ENCODE measurements at places on chromosomes 1 and 21.

DNA sequence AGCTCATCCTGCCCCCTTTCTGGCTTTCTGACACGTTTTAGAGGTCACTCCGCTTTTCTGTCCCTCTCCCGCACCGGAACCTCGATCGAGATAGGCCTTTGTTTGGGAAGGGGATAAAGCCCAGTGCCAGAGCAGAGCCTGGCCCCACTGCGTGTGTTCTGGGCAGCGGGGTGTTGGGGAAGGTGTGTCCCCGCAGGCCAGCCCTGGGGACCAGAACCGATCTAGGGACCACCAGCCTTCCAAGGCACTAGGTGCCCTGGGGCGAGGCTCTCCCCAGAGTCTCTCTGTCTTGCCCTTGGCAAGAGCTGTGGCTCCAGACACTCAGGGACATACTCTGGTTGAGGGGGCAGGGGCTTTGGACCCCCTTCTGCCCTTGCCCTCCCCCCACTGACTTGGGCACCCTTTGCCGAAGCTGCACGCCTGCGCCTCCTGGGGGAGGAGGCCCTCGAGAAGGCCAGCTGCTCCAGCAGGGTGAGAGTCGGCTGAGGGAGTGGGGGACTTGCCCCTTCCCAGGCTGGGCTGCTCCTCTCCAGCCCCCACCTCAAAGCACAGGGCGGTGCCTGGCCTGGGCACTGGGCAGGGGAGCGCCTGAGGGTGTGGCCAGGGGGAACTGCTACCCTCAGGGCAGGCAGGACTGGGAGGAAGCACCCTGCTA is 16.4 kb downstream of the PRXL2B start:
- no peak for DNase-seq

DNA sequence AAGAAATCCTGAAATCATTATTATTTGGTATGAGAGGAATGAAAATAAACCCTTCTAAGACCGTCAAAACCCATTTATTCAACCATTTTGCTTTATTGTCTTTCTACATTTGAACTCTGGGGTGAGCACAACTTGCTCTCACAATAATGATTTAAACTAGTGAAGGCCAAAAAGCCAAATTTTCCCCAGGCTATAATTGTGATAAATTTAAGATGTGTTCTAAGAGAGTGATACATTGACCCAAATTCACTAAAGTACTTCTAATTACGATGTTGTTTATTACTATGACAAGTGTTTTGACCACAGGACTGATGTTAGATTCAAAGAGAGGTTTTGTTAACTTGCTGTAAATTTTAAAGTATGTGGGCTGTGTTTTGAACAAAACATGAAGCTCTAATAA is 670.9 kb upstream of the NR5A2 start:
- no peak for DNase-seq

GRCh38 chr1:100516857-100517256 is 21.1 kb upstream of the GPR88 start:
- DNase-seq: no peak

GRCh38 chr21:39221282-39221996 is 38.2 kb upstream of the PSMG1 start:
- no peak for DNase-seq

GRCh38 chr1:9426291-9426711 is 113.0 kb upstream of the SLC25A33 start:
- no peak for DNase-seq

- peak; percentile 94 for DNase-seq
These were observed 61.4 kb downstream of the OLFML2B start for GRCh38 chr1:161962091-161962887.

DNA sequence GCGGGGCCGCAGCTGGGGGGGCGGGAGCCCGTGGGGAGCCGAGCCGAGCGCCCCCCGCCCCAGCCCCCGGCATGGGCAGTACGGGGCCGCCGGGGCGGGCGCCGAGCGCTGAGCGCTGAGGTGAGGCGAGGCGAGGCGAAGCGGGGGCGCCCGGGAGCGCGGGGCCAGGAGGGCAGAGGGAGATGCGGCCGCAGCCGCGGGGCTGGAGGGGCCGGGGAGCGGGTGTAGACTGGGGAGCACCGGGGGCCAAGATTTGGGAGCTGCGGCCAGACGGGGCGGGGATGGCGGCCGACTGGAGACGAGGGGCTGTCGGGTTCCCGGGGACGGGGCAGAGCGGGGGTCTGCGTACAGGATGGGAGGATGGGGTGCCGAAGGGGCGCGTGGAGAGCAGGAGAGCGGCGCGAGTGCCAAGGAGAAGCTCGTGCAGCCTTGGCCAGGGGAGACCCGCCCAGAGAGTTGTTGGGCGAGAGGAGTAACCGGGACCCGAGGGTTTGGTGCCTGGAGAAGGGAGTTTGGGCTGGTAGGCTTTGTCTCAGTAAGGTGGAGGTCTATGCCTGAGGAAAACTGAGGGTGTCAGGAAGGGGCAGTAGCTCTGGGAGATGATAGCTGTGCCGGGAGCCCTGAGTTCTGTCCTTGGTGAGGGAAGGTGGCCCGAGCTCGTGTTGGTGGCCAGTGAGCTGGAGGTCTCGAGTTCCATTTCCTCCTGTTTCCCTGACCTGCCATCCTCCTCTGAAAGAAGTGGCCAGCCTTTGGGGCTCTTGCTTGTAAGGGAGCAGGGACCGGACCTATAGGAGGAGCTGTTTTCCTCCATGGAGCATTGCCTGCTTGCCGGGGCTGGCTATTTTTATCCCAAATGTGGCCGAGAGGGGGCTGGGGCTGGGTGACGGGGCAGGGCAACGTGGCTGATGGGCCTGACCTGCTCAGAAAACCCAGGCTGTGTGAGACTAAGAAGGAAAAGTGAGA is 539 bp downstream of the ATP8B2 start:
- peak; percentile 92 for DNase-seq

DNA sequence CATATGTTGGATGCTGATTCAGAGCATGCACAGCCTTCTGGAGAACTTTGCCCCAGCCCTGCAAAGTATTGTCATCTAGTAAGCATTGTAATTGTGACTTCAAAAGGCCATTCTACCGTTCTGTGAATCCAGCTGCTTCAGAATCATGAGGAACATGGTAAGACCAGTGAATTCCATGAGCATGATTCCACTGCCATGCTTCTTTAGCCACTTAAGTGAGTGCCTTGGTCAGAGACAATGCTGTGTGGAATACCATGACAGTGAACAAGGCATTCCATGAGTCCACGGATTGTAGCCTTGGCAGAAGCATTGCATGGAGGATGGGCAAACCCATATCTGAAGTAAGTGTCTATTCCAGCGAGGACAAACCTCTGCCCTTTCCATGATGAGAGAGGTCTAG is 123.7 kb downstream of the S1PR1 start:
- DNase-seq: no peak

DNA sequence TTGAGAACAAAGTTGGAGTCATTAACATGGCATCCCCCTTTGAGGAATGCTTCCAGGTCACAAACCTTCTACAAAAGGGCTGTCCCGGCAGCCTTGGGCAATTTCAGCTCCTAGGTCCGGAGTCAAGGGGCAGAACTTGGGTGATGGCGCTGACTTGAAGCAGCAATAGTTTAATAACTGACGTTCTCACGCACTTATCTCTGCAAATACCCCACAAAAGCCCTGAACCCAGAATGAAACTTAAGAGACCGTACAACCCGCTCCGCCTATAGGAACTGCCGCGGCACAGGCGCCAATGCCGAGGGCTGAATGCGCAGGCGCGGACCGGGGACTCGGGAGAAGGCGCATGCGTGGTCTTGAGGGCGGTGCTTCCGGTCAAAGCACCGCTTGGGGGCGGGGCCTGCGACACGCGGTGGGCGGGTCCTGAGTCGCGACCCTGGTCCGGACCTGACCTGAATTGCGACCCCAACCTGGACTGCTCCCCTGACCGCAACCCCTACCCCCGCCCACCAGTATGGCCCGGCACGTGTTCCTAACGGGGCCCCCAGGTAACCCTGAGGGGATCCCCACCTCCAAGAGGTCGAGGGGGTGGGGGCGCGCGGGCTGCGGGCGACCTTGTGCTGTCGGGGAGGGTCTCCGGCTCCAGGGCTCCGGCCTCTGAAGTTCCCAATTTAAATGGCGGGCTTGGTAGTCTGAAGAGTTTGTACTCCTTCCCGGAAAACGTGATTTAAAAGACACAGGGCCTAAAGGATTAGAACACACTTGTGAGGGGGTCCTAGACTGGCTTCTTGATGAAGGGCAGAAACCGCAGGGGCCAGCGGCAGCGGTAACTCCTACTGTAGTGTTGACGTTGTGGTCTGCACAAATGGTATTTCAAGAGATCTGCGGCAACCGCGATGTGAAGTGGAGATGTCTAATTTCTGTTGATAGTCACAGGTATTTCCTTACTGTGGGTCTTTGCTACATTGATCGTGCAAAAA is at the start of gene NTPCR:
Gene NTPCR, plus strand, starts transcription at position 415 of the 980 bp plus-strand sequence. Its CDS starts 100 bp downstream, at position 515.
- DNase-seq: peak; percentile 94

DNA sequence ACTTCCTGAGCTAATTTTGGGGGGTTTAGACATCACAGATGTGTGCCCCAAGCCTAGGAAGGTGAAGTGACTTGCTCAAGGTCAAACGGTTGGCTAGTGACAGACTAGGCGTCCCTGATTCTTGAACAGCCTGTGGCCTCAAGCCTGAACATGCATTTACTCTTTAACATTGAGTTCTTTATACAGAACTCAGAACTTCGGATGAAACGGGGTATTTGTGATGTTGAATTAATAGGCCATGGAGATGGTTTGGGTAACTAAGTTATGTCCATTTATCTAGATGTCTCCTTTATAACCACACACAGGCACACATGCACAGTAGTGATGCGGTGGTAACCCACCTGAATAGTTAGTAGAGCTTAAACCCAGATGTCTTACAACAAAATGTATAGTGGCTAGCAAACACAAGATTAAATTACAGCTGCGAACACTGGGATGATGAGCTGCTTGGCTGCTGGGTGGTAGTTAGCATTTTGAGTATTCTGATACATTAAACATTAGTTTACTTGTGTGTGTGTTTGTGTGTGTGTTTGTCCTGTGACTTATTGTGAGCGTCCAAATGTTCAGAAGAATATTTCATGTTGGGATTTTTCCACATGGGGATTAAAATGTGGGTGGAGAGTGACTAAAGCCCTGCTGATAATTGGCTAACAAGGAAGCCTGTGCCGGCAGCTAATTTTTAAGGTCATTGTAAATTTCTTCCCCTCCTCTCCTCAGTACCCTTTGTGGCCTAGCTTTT is 2.3 kb downstream of the ATP1A1 start:
- peak; percentile 21 for DNase-seq

DNA sequence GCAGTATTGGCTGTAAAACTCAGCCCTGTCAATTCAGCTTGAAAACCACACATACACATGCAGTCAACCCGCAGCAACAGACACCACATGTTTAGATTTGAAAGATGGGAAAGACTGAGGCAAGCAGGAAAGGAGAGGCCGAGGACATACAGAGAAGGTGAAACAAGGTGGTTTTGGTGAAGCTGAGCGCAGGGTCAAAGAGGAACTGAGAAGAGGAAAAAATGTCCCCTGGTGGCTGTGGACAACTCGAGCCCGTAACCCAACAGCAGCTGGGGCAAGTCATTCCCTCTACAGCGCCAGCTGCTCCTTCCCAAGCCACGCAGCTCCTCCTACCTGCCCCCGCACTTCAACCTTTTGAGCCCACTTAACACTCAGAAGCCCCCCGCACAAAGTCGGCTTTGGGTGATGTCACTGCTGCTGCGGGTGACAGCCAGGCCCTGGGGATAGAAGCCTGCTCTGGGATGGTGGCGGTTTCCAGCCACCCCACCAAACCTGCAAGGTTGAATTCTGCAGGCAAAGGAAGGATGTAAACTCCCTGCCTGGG is 63.0 kb downstream of the KCNN3 start:
- DNase-seq: no peak

- DNase-seq: no peak
These were observed 542.5 kb upstream of the PKN2 start for GRCh38 chr1:88141499-88142074.

- no peak for DNase-seq
These were observed 53.8 kb upstream of the TINAGL1 start for GRCh38 chr1:31522556-31522845.

- no peak for DNase-seq
These were observed 11.0 kb upstream of the WNT4 start for GRCh38 chr1:22153660-22154437.

DNA sequence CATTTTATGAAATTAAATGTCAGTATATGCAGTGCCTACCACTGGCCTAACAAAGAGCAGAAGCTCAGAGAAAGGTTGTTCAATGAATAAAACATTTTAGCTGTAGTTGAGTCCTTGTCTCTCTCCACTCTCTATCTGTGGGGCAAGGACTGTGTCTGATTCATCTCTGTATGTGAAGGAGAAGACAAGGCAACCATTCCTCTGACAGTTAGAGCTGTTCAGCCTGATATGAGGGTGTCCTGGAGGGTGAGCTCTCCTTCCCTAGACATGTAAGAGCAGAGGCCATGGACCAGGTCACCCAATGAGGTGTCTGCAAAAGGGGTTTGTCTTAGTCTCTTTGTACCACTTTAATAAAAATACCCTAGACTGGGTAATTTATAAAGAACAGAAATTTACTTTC is 4.5 kb upstream of the PDZK1IP1 start:
- DNase-seq: no peak

DNA sequence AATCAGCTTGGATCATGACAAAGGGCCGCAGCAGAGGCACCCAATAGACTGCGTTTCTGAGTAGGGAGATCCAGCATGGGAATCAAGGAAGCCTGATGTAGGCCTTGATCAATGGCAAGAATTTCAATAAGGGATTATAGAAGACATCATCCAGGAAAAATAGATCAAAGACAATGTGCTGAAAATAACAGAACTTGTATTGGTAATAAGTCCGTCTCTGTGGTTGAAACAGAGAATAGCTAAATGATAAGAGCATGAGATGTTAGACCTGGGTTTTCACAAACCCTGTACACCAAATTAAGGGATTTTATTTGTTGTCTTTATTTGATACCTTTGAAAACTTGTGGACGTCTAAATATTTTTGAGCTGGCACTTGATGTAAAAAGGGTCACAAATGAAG is 228.0 kb upstream of the SGIP1 start:
- no peak for DNase-seq

GRCh38 chr1:92125204-92125603 is 45.1 kb downstream of the BTBD8 start:
- DNase-seq: no peak

- peak; percentile 56 for DNase-seq
These were observed 46.2 kb downstream of the NAV1 start for GRCh38 chr1:201585093-201585483.

DNA sequence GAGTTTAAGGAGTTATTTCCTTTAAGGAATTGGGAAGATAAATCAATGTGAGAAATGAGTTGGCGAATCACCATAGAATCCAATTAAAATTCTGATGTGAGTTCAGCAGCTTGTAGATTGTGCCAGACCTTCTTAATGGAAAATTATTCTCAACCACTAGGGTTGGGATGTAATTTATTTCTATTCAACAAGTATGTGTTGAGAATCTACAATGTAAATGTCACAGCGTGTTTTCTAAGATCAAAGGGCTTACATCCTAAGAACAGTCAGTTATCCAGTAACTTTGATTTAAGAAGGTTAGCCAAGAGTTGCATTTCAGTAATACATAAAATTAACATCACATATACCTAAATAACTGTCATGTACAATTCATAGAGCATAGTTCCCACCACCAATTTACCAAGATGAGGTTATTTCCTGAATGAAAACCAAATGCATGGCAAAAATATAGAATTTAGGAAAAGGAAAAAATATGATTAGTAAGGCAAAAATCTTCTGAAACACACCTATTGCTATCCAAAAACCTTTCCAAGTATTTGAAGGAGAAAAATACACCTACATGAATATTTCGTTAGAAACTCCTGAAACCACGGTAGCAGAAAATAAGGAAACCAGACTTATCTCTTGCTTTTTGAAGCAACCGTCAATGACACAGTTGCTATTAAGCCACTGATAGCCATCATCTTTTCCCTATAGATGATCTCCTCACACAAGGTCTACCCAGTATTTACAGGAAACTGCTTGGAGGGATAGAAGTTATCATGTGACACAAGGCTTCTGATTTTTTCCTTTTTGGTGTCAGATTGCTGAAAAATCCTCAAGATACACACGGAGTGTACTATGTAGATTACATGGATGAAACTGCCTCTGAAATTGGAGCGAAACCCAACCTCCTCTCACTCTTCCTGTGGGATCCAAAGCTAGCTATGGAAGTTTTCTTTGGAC is 259.4 kb upstream of the POGK start:
- no peak for DNase-seq

All from ELR (cell line).